ENCODE measurements at places on chromosomes 6 and 20. TPM values are rescaled to one million over a fixed set of nuclear protein-coding genes. Genes with fewer than 3 reads are reported as not detected.

DNA sequence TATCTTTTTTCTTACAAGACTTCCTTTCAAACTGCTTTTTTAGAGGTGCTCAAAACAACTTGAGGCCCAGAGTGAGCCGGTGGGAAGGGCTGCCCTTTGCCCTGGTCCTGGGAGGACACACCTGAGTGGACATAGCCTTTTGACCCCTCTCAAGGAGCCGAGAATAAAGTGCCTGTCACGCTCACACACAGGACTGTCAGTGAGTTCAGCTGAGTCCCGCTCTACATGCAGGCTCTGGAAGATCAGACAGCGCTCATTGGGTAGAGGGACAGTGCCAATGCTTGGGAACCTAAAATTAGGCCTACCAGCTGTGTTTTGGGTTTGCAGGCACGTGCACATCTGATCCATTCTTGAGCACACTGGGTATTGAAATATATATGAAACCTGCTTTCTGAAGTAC is 387.8 kb downstream of the CD83 start:
- H3K4me1 ChIP-seq: no peaks in the 10 kb centered on the region
- H3K36me3 ChIP-seq: no peaks in the 10 kb centered on the region
- H3K27ac ChIP-seq: no peak overlapping the region
- H3K4me3 ChIP-seq: no peak overlapping the region

The KIF25 gene
- total RNA-seq: 0.32 TPM

GRCh38 chr6:119395192-119395591 is 45.6 kb upstream of the MAN1A1 start:
- H3K36me3 ChIP-seq: no peaks in the 10 kb centered on the region
- no peak for DNase-seq
- H3K27me3 ChIP-seq: peaks cover 5% of the 10 kb centered on the region
- H3K27ac ChIP-seq: no peak overlapping the region
- H3K4me3 ChIP-seq: no peak overlapping the region
- no peaks in the 10 kb centered on the region for H3K4me1 ChIP-seq

The ME1 gene
- 12.8 TPM for total RNA-seq

Data from spleen (tissue), 13 donors.